ENCODE measurements at places on chromosomes 1 and 21. TPM values are rescaled to one million over a fixed set of nuclear protein-coding genes. Genes with fewer than 3 reads are reported as not detected.
A peak's percentile ranks its signal among the peaks of the same experiment; 100 is the strongest.

TTC4 gene
- total RNA-seq, result 18.8 TPM

CD160 gene
- 2.4 TPM for total RNA-seq

CITED4 gene
- 9.1 TPM for total RNA-seq

DNA sequence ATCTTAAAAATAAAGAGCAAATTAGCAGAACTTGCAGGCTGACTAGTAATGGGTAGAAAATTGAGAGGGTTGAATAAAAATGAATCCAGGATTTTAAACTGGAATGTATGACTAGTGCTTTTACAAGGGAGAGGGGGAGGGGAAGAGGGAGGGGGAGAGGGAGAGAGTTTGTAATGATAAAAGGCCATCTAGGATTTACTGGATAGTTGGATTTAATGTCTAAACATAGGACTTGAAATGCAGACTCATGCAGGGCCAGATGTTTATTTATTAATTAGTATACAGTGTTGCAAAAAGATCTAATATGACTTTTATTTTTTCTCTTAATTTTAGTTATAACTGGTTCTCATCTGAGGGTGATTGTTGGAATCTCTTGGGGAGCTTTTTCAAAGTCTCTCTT lies 4.3 kb downstream of the ZNF326 start:
- peaks cover 24% of the 10 kb centered on the region for H3K4me1 ChIP-seq
- no peaks in the 10 kb centered on the region for H3K27me3 ChIP-seq
- H3K36me3 ChIP-seq, result peaks cover 15% of the 10 kb centered on the region
- no peak for DNase-seq
- no peak overlapping the region for H3K27ac ChIP-seq

- peak; percentile 66 for DNase-seq
- peak overlapping the region; percentile 13 for H3K4me3 ChIP-seq
- H3K4me1 ChIP-seq, result peaks cover 43% of the 10 kb centered on the region
- peaks cover 2% of the 10 kb centered on the region for H3K36me3 ChIP-seq
- no peaks in the 10 kb centered on the region for H3K27me3 ChIP-seq
These were observed 28.7 kb downstream of the ABCA4 start for GRCh38 chr1:94092210-94092613.

DNA sequence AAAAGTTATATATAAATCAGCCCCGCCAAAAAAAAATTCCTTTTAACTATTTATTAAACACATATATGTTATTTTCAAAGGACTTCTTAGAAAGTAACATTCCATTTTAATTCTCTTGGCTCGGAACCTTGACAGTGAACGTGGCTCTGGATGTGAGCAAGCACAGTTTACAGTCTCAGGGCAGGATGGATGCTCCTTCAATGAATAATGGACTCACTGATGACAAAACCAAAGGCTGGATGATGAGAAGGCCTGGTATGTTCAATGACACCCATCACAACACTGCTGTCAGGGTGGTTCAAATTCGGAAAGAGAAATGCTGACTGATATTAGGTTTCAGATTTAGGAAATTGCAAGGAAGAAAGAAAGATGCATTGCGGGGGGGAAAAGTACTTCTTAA lies 148.8 kb downstream of the SIPA1L2 start:
- DNase-seq, result no peak
- H3K27me3 ChIP-seq, result peaks cover 13% of the 10 kb centered on the region
- H3K4me3 ChIP-seq, result no peak overlapping the region
- H3K27ac ChIP-seq, result no peak overlapping the region
- no peaks in the 10 kb centered on the region for H3K4me1 ChIP-seq

GRCh38 chr1:102628109-102628613 lies 480.2 kb downstream of the COL11A1 start:
- no peak for DNase-seq
- H3K4me1 ChIP-seq, result no peaks in the 10 kb centered on the region
- H3K27me3 ChIP-seq, result no peaks in the 10 kb centered on the region
- H3K27ac ChIP-seq, result no peak overlapping the region
- no peaks in the 10 kb centered on the region for H3K36me3 ChIP-seq
- no peak overlapping the region for H3K4me3 ChIP-seq

GRCh38 chr1:223066415-223066814 lies 76.6 kb downstream of the TLR5 start:
- no peaks in the 10 kb centered on the region for H3K36me3 ChIP-seq
- H3K4me1 ChIP-seq, result no peaks in the 10 kb centered on the region
- no peak overlapping the region for H3K27ac ChIP-seq
- DNase-seq, result no peak
